ENCODE measurements at places on chromosomes 12 and 14.

- DNase-seq, result no peak
Observed at GRCh38 chr12:121430833-121431415, 31.0 kb downstream of the RNF34 start.

- DNase-seq, result no peak
Observed at GRCh38 chr14:68934066-68934465, 45.0 kb downstream of the ACTN1 start.

- DNase-seq, result no peak
Observed at GRCh38 chr12:105227879-105228278, 8.1 kb downstream of the APPL2 start.

DNA sequence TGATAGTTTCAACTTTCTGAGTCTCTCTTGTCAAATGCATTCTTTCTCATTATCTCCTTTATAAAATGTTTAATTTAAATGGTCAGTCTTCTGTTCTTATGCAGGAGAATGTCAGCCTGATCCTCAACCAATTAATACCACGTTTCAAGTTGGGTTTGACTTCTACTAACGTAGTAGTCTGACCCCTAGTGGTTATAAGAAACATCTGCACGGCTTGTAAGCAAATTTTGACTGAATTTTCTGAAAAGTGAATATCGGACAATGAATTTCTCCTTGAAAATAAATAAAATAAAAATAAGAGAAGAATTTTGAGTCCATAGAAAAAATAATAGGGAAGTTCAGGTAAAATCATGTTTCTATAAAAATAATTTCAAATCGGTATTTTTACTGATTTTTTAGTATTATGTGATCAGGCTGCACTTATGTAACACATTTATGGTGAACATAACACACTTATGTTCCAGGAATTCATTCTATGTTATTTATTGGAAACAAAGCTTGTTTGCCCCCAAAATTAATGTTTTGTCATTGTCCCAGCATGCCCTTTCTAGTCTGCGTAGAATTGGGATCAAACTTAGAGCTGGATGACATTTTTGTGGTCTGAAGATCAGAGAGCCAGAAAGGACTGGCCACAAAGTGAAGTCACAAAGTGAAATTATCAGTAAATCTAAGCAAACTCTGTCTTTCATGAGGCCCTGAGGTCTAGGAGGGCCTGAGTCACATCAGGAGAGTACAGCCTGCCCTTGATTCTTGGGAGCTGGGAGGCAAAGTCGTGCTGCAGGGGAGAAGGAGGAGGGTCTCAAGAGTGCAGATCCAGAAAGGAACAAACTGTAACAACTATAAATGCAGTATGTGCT lies 101.2 kb upstream of the STXBP6 start:
- no peak for DNase-seq

DNA sequence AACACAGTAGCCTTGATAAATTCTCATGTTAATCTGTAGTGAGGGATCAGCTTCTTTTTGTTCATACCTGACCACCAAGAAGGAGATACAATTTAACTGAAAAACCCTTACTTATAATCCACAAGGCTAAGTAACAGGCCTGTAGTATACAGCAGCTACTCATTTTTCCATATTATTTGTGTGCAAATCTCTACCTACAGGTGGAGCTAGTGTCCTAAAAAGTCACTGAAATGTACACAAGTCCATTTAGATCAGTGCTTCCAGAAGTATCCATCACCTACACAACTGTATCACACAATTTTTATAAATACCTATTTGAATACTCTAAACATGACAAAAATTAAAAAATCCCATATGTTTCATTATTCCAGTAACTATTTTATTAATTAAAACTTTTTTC lies 173.2 kb downstream of the SLC35F4 start:
- no peak for DNase-seq

- peak; percentile 34 for DNase-seq
Observed at GRCh38 chr14:103606963-103607668, 21.9 kb upstream of the KLC1 start.
